ENCODE measurements at places on chromosomes 13 and 19.

DNA sequence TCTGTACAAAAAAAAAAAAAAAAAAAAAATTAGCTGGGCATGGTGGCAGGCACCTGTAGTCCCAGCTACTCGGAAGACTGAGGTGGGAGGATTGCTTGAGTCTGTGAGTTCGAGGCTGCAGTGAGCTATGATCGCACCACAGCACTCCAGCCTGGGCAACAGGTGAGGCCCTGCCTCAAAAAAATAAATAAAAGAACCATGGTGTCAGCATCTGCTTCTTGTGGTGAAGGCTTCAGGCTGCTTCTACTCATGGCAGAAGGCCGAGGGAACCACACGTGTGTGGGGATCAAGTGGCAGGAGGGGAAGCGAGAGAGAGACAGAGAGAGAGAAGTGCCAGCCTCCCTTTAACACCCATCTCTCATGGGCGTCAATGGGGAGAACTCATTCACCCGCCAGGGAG lies 13.5 kb downstream of the BCL3 start:
- DNase-seq = no peak

DNA sequence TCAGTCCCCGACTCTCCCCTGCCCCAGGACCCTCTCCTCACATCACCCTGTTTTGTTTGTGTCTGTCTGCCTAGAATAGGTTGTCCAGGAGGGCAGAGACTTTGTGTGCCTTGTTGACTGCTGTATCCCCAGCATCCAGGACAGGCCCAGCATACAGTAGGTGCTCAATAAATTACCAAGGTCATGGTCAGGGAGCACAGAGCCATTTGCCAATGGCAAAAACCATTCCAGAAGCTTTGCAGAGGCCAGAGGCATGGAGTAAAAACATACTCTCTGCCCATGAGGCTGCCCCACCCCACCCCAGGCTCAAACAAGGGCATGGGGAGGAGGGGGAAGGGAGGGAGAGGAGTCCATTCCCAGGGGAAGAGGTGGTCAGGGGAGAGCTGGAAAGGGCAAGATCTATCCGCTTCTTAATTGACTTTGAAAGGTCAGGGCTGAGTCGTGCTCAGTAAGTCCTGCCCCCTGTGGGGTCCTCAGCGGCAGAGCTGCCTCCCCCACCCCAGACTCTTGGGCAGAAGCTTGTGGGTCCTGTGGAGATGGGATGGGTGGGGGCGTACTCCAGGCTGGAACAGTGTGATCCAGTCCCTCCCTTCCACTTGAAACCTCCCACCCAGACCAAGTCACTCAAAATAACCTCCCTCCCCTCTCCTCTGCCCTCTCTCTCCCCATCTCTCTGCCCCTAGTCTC lies 4.4 kb downstream of the GPR4 start:
- no peak for DNase-seq

DNA sequence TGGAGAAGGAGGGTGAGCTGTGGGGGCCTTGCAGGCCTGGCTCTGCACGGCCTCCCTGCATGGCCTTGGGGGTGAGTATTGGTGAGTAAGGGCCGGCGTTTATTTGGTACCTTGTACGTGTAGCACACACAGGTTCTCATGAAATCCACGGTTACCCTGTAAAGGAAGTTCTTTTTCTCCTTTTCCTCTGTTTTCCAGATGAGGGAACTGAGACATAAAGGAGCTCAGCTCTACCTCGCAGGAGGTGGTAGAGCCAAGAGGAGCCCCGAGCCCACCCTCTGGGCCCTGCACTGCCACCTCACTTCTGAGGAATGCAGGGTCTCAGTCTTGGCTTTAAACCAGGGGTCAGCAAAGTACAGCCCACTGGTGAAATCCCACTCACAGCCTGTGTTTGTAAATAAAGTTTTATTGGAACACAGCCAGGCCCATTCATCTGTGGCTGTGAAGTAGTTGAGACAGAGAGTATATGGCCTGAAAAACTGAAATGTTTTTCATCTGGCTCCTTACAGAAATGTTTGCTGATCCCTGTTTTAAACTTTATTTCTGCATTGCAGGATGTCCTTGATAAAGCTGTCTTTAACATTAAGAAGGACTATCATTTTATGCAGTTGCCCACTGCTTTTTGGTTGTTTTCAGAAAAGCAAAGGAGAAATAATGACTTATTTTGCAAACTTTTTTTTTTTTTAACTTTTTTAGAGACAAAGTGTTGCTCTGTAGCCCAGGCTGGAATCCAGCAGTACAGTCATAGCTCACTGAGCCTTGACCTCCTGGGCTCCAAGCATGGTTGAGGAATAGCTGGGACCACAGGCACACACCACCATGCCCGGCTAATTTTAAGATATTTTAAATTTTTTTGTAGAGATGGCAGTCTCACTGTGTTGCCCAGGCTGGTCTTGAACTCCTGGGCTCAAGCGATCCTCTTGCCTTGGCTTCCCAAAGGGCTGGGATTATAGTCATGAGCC lies 6.4 kb downstream of the EPN1 start:
- DNase-seq = no peak

- DNase-seq = no peak
These were observed 964 bp downstream of the SPINT2 start for GRCh38 chr19:38265213-38265861.

- no peak for DNase-seq
These were observed 47.8 kb downstream of the GADD45B start for GRCh38 chr19:2523630-2524311.
